Nasal cavity respiratory epithelium epithelial cell of viscerocranial mucosa (primary cell): ENCODE measurements at places on chromosomes 11 and 22. TPM values are rescaled to one million over a fixed set of nuclear protein-coding genes. Genes with fewer than 3 reads are reported as not detected.

Gene MMP8
- total RNA-seq = not detected in 2 replicates

Gene TPH1
- under 0.01 and 0.07 TPM in 2 replicates for total RNA-seq

Gene RAB39A
- not detected in 2 replicates for total RNA-seq

Gene POU2AF3
- total RNA-seq = 0.36 TPM in 1 of 2 replicates, not detected in the other

Gene ADORA2A
- total RNA-seq = 0.34 and 0.64 TPM in 2 replicates

Gene OOSP3
- not detected in 2 replicates for total RNA-seq

Gene RCOR2
- total RNA-seq = 1.7 and 4.7 TPM in 2 replicates

Gene SAA2
- total RNA-seq = 1.7 and 37.6 TPM in 2 replicates

Gene NCF4
- not detected in 2 replicates for total RNA-seq

Gene H19
- 2.9 and 3.8 TPM in 2 replicates for total RNA-seq

Gene OR5B21
- not detected in 2 replicates for total RNA-seq

Gene CHRM1
- not detected in 2 replicates for total RNA-seq

Gene CCDC15
- total RNA-seq = 1.00 and 3.1 TPM in 2 replicates

Gene CRYBB2
- not detected in 2 replicates for total RNA-seq

Gene SAA1
- 10.3 and 80.4 TPM in 2 replicates for total RNA-seq

Gene MS4A6A
- not detected in 2 replicates for total RNA-seq

Gene PANX3
- not detected in 2 replicates for total RNA-seq

Gene RIMBP3C
- total RNA-seq = not detected in 2 replicates

Gene CCDC89
- 0.14 TPM in 1 of 2 replicates, not detected in the other for total RNA-seq

Gene SLC29A2
- total RNA-seq = 3.1 and 6.0 TPM in 2 replicates

Gene HBB
- not detected in 2 replicates for total RNA-seq

Gene IL18
- 23.3 and 40.0 TPM in 2 replicates for total RNA-seq

Gene OR51A4
- total RNA-seq = not detected in 2 replicates

Gene ASRGL1
- 0.14 and 0.34 TPM in 2 replicates for total RNA-seq

Gene SCN4B
- 0.68 and 2.6 TPM in 2 replicates for total RNA-seq

Gene FOLR1
- total RNA-seq = 4.7 TPM in 1 of 2 replicates, not detected in the other

Gene TSPAN32
- not detected in 2 replicates for total RNA-seq

Gene TSGA10IP
- not detected in 2 replicates for total RNA-seq

Gene SLCO2B1
- not detected in 2 replicates for total RNA-seq

Gene PITPNB
- total RNA-seq = 21.9 and 55.3 TPM in 2 replicates

Gene APLNR
- not detected in 2 replicates for total RNA-seq

Gene MPEG1
- not detected in 2 replicates for total RNA-seq

Gene NRGN
- not detected in 2 replicates for total RNA-seq

Gene PPFIA1
- total RNA-seq = 50.6 and 56.7 TPM in 2 replicates

Gene PANX2
- total RNA-seq = 0.68 and 1.4 TPM in 2 replicates

Gene DUSP8
- total RNA-seq = 1.6 and 1.7 TPM in 2 replicates

Gene IGLL1
- total RNA-seq = not detected in 2 replicates

Gene HMGXB4
- total RNA-seq = 18.9 and 21.5 TPM in 2 replicates

Gene KRTAP5-10
- not detected in 2 replicates for total RNA-seq

Gene TM7SF2
- 21.9 and 24.6 TPM in 2 replicates for total RNA-seq

Gene HSPB2
- not detected in 2 replicates for total RNA-seq

Gene KCNQ1OT1
- total RNA-seq = 0.34 and 0.93 TPM in 2 replicates

Gene PHOX2A
- total RNA-seq = not detected in 2 replicates

Gene TH
- total RNA-seq = under 0.01 and 0.28 TPM in 2 replicates

Gene CADM1
- 5.1 and 18.6 TPM in 2 replicates for total RNA-seq

Gene DEPDC7
- total RNA-seq = 2.7 and 3.1 TPM in 2 replicates

Gene UPK3A
- total RNA-seq = not detected in 2 replicates

Gene BID
- 21.9 and 47.6 TPM in 2 replicates for total RNA-seq

Gene OR5I1
- not detected in 2 replicates for total RNA-seq

Gene THY1
- total RNA-seq = under 0.01 TPM in 1 of 2 replicates, not detected in the other

Gene SMTNL1
- total RNA-seq = not detected in 2 replicates

Gene LRRC4C
- total RNA-seq = not detected in 2 replicates

Gene PLAAT2
- 0.50 and 2.4 TPM in 2 replicates for total RNA-seq

Gene DMC1
- total RNA-seq = 1.4 and 3.1 TPM in 2 replicates

Gene WNT11
- total RNA-seq = 0.21 and 0.34 TPM in 2 replicates

Gene YPEL1
- total RNA-seq = under 0.01 and 0.21 TPM in 2 replicates

Gene AQP11
- 0.34 and 0.43 TPM in 2 replicates for total RNA-seq

Gene GPR152
- not detected in 2 replicates for total RNA-seq
